Activated naive CD4-positive, alpha-beta T cell treated with Interleukin-2 at 50 U/mL for 16 hours (primary cell): ENCODE measurements at places on chromosomes 5 and 9.
A peak's percentile ranks its signal among the peaks of the same experiment; 100 is the strongest.

DNA sequence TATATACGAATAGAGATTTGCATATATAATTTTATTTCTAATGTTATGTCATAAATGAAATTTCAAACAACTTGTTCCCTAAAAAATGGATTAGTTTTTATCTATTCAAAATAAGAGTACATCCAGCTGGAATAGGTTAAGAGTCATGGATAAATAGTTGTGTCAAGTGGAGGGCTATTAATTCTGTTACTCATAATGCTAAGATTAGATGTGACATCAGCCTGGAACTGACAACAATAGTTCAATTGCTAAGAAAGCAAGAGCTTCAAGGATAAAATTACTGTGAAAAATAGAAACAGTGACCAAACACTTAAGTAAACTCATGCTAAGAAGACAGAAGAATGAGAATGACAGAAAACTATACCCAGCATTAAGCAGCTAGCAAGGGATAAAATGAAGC, 92.2 kb upstream of the CDH9 start:
- DNase-seq = no peak

DNA sequence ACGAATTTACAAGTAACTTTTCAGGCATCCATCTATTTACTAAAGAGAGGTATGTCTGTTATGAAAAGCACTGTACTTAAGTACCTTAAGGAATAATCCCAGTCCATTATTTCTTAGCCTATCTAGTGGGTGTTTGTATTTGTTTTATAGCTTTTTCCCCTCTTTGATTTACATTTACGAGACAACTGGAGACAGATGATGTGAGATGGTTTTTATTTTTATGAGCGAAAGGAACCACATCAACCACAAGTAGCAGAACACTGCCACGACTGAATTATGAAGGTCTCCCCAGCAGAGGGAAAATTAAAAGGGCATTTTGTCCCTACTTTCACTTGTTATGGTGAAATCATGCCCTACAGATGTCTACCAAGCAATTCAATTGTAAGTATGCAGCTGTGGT, 357.8 kb downstream of the NFIB start:
- no peak for DNase-seq

DNA sequence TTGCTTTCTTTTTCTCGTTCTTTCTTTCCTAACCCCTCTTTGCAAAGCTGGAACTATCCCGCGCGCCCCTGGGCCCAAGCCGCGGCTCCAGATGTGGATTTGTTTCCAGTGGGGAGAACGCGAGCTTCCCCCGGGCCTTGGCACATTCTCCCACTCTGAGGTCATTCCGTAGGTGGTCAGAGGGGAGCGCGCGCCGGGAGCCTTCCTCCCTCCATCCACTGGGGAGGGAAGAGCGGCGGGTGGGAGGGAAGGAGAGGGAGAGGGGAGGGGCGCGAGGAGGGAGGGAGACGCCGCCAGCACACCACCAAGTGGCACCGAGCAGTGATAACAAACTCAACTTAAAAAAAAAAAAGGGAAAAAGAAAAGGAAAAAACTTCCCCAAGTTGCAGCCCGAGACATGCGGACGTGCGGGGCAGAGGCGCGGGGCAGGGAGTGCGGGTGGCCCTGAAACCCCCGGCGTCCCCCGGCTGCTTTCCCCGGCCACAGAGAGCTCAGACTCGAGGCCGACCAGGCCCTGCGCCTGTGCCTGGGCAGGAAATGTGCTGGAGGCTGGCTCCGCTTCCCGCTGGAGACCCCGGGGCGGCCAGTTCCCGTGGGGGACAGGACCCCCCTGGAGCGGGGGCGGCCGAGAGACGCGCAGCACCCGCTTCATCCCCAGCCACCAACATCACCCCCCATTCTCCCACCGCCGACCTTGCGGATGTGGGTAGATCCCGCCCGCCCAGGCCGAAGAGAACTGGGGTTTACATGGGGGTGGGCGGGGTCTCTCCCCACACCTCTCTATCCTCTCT, 3.1 kb downstream of the IER5L start:
- DNase-seq = peak; percentile 32

DNA sequence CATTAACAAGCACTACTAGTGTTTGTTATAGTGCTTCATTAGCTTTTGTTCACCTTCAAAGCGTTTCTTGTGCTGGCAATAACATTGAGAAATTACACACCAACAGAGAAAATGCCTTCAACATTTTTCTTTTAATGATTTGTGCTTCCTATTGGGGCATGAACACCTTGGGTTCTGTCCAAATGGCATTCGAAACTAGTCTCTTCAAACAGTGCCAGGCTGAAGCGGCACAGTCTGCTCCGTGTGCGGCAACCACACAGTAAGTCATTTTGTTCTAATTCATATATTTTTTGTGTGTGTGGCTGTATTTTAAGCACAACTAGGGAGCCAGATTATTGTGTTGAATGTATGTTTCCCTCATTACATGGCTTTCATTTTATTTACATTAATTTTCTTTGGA, 414.7 kb upstream of the SGCD start:
- DNase-seq = no peak

DNA sequence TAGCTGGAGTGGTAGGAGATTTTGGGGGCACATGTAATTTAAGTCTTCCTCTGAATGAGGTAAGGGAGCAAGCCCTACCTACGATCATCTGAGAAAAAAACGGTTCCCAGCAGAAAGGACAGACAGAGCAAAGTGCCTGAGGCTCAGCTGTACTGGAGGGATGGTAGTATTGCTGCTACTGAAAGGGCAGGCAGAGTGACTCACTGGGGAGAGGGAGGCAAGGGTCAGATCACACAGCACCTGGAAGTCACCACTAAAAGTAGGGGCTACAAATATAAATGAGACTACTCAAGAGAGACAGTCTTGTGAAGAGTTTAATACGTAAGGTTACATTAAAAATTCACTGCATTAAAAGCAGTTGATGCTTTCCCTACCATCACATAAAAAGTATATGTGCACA, 75.9 kb downstream of the NFIB start:
- no peak for DNase-seq

- no peak for DNase-seq
Observed at GRCh38 chr9:19703702-19704101, 85.1 kb downstream of the SLC24A2 start.

- peak; percentile 71 for DNase-seq
Observed at GRCh38 chr5:150778517-150779396, at the start of gene SMIM3. Gene SMIM3, plus strand, starts transcription at chr5:150778757. Its CDS starts 16,684 bp downstream, at chr5:150795441.

DNA sequence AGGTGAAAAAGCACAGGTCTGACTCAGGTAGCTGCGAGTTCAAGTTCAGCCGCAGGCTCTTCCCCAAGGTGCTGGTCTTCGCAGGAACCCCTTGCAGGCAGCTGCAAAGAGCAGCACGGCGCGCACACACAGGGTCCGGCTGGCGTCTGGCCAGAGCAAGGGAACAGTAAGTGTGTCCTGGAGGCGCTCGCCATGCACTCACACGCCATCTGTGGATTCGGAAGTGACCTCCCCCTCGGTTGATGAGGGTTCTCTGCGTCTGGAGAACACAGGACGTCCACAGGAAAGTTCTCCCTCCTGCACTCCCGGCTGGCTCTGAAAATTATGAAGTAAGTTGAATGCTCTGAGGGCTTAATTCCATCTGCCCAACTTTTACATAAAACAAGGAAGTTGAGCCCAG, 14.0 kb upstream of the EGFL7 start:
- no peak for DNase-seq

DNA sequence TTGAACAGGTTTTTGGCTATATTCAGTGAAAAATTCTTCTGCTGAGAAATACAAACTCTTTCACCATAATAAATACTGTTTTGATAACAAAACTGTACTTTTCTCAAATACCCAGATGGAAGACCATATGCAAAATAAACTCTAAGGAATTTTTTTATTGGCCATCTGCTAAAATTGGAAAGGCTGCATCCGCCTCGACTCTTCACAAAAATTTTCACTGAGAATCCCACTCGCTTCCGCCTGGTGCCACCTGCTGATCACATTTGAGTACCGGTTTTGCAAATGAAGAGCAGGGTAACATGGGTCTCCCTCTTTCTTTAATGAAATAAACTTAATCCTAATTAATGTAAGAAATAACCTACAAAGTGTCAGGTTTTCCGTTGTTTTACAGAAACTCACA, 76.4 kb downstream of the TTLL11 start:
- DNase-seq = no peak

GRCh38 chr5:58241389-58241788, 218.5 kb downstream of the PLK2 start:
- no peak for DNase-seq

GRCh38 chr5:180084638-180085561, 13.3 kb upstream of the RNF130 start:
- DNase-seq = no peak

DNA sequence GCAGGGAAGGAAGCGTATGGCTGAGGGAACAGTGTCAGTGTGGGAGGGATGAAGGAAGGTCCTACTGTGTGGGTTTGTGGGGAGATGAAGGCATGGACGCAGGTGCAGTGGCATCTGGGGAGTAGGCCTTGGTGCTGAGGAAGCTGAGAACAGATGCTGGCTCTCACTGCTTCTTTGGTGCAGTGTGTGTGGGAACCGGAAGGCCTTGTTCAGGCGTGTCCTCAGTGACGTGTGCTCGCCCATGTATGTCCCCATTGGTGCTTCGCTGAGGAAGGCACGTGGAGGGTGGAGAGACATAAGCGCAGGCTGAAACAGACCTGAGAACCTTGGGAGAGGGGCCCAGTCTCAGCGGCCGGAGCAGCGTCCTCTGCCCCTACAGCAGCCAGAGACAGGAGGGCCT, 18.7 kb downstream of the ADAMTS13 start:
- no peak for DNase-seq

GRCh38 chr5:135032695-135032998, 1.4 kb downstream of the PITX1 start:
- no peak for DNase-seq

GRCh38 chr9:86454701-86455615, 100.7 kb upstream of the TUT7 start:
- no peak for DNase-seq

DNA sequence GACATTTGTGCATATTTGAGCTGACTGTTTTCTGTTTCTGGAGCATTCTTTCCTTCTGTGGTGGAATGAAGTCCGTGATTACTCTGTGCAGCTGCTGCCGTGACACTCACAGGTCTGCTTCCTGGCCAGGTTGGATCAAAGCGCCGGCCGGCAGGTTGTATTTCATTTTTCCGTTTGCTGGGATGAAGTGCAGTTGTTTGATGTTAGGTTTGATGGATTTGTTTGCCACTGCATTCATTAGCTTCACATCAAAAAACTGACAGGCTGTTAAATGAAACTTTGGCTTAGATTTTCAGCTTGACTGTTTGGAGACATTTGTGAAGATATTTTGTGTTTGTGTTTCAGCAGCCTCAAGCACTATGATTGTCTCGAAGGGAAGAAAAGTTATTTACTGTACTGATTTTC, 140.1 kb downstream of the KDM4C start:
- DNase-seq = no peak

GRCh38 chr5:110916381-110917049, 155.0 kb upstream of the TSLP start:
- no peak for DNase-seq

GRCh38 chr5:67842806-67843205, 372.8 kb upstream of the PIK3R1 start:
- DNase-seq = no peak

GRCh38 chr9:137087409-137087925, 682 bp downstream of the MAN1B1 start:
- no peak for DNase-seq

- no peak for DNase-seq
Observed at GRCh38 chr5:173315495-173316338, 12.5 kb downstream of the STC2 start.

- DNase-seq = no peak
Observed at GRCh38 chr5:116861666-116862065, 287.0 kb upstream of the SEMA6A start.

GRCh38 chr9:93225417-93225816, 41.5 kb downstream of the WNK2 start:
- no peak for DNase-seq

DNA sequence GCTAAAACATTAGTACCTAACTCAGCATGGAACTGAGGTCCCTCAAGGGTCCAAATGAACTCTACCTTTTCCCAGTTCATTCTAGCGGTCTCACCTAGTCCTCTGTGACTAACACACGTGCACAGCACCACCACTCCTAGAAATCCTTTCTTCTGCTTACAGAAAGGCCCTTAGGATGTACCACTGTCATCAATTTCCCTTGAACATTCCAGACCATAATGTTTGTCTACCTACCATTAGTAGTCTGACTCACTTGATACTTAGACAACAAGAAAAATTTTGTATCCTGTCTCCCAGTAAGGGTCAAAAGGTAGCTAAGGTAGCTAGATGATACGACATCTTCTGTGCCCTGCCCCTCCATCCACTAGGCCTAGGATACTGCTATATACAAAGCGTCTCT, 166.6 kb downstream of the TSSK1B start:
- DNase-seq = no peak

DNA sequence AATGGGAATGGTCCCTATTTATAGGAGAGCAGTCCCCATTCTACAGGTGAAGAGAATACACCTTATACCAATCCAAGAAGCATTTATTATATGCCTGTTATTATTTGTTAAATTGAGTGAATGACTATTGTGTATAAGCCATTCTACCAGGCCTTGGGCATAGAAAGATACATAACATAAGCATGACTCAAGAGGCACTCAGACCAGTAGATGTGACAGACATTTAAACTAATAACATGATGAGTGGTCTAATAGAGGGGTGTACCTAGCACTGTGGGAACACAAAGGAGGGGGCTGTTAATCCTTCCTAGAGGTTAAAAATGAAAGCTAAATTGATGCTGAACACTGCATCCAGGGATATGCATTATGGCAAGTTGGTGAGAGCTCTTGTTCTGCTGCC, 145.0 kb upstream of the TNC start:
- DNase-seq = no peak

- no peak for DNase-seq
Observed at GRCh38 chr5:86613455-86613854, 4.3 kb upstream of the COX7C start.

GRCh38 chr5:87020099-87020934, 247.4 kb upstream of the RASA1 start:
- DNase-seq = peak; percentile 24

DNA sequence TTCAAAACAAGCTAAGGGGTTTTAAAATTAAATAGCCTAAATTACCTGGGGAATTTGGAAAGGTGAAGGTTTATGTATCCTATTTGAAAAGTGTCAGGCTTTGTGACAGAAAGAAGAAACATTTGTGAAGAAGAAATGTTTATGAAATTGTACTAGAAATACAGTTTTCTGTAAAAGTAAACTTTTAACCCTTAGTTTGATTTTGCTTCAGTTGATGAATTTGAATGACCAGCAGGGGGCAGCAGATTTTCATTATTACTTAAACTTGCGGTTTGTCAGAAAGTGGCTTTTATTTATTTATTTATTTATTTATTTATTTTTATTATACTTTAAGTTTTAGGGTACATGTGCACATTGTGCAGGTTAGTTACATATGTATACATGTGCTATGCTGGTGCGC, 58.1 kb downstream of the NNT start:
- DNase-seq = peak; percentile 8

DNA sequence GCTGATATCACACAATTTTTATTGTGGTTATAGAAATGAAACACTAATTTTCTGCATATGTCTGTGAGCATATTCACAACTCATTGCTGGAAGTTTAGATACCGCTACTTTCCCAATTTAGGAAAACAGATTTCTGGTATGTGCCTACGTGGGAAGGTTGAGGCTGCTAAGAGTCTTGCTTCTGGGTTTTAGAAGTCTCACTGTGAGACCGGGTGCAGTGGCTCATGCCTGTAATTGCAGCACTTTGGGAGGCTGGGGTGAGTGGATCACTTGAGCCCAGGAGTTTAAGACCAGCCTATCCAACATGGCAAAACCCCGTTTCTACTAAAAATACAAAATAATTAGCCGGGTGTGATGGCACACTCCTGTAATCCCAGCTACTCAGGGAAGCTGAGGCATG, 39.6 kb downstream of the UBAP1 start:
- DNase-seq = no peak
